ENCODE measurements at places on chromosomes 16 and 17. TPM values are rescaled to one million over a fixed set of nuclear protein-coding genes. Genes with fewer than 3 reads are reported as not detected.

Gene NUDT7
- 3.7 TPM for total RNA-seq

Gene KRTAP4-5
- not detected for total RNA-seq

Gene CLDN6
- 0.19 TPM for total RNA-seq

Gene DNAI2
- total RNA-seq: not detected

Gene HOXB5
- not detected for total RNA-seq

Gene KIF19
- total RNA-seq: not detected

Gene CHAD
- total RNA-seq: not detected

Gene WNT9B
- total RNA-seq: not detected

Gene TBC1D3
- not detected for total RNA-seq

Gene CDRT4
- total RNA-seq: 0.28 TPM

Gene ZKSCAN2
- 2.8 TPM for total RNA-seq

Gene TP53TG3C
- total RNA-seq: 0.19 TPM

Gene CYB561
- total RNA-seq: 15.1 TPM

Gene MPV17L
- total RNA-seq: 0.58 TPM

Gene PARD6A
- total RNA-seq: 1.1 TPM

Gene CHST6
- total RNA-seq: 0.77 TPM

Gene CCDC200
- not detected for total RNA-seq

Gene TMEM100
- 2.7 TPM for total RNA-seq

Gene TBC1D28
- total RNA-seq: not detected

Gene CLEC19A
- not detected for total RNA-seq

Gene RAB11FIP4
- total RNA-seq: 0.19 TPM

Gene FOXC2
- total RNA-seq: 7.3 TPM

Gene BOLA2B
- 208 TPM for total RNA-seq

Gene ZNF688
- total RNA-seq: 5.6 TPM

Gene MT1A
- total RNA-seq: 3.9 TPM

Gene PTGES3L
- total RNA-seq: 0.28 TPM

Gene TMEM92
- not detected for total RNA-seq

Gene CD300E
- total RNA-seq: not detected

Gene MPO
- total RNA-seq: 0.58 TPM

Gene SLC47A1
- 0.19 TPM for total RNA-seq

Gene GINS2
- total RNA-seq: 17.1 TPM

Gene MBTPS1
- 134 TPM for total RNA-seq

Gene PLA2G10
- not detected for total RNA-seq

Gene NDE1
- 62.9 TPM for total RNA-seq

Gene MT2A
- total RNA-seq: 238 TPM

Gene TMED6
- total RNA-seq: not detected

Gene KRT222
- under 0.01 TPM for total RNA-seq

Gene CA5A
- not detected for total RNA-seq

Gene ERAL1
- total RNA-seq: 24.0 TPM

Gene SOST
- 20.0 TPM for total RNA-seq

Gene CPHXL2
- total RNA-seq: not detected

Gene SOX8
- 0.77 TPM for total RNA-seq

Gene RAMP2
- total RNA-seq: 0.58 TPM

Gene CYGB
- 25.1 TPM for total RNA-seq

Gene IRX5
- total RNA-seq: 1.7 TPM

Gene UNKL
- total RNA-seq: 7.6 TPM
